ENCODE measurements at places on chromosomes 16 and 17.

- DNase-seq = no peak
These were observed 10.3 kb upstream of the RAB11FIP4 start for GRCh38 chr17:31381165-31381668.

DNA sequence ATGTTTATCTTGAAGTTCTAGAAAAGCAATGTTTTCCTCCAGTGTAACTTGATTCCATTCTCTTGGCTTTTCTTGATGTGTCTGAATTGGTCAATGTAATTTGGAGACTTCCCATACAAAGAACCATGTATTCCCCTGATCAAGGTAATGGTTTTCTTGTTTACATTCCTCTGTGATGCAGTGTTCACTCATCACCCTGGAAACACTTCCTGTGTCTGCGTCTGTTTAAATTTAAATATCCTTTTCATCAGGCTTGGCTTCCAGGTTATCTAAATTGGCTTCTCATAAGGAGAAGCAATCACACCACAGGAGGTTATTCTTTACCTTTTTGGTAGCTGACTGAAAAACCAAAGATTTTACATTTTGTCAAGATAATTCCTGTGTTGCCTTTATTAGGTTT is 237.3 kb upstream of the WSCD1 start:
- DNase-seq = no peak

DNA sequence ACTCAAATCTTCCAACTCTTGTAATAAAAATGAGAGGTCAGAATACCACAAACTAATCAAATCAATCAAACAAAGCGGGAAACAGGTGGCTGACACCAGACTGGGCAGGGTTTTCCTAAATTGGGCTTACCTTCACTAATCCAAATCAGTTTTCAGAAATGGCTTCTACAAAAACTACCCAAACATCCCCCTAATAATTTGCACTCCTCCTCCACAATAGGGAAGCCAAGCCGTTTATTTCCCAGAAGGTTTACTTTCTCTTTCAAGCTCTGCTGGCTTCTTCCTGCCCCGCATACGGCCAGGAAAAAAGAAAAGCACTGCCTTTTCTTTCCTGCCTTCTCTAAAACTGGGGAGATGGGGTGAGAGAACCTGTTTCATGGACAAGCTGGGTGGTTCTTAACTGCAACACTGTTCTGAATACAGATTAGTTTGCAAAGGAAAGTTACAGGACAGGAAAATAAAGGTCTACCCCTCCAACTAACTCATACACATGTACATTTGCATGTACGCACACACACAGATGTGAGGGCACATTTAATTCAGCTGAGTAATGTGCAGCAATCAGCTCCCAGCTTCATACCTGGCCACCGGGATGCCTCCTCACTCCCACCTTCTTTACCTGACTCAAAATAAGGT is 9.2 kb downstream of the STAT3 start:
- no peak for DNase-seq

DNA sequence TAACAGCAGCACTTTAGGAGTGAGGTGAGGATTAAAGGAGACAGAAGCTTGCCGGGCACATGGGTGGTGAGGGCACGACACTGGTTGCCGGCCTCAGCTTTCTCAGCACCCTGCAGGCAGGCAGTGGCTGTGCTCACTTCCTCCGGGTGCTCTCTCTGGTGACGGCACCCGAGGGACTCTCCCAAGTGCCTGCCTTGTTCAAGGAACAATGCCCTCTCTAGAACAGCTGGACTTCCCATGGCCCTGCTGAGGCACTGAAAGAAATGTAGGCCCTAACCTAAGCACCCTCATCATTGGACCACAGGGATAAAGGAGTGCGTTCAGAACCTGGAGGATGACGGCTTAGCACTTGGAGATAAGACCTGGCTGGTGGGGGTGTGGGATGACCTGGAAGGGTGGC is 72.7 kb downstream of the N4BP1 start:
- DNase-seq = no peak

GRCh38 chr17:7589204-7589868 is 558 bp downstream of the SOX15 start:
- DNase-seq = peak; percentile 40

Data from AG09309 (cell line).